ENCODE measurements at places on chromosomes 7 and 10.

- peak; percentile 71 for DNase-seq
These were observed 21.6 kb downstream of the RBM28 start for GRCh38 chr7:128322040-128322643.

- DNase-seq = no peak
These were observed 190.3 kb upstream of the AHR start for GRCh38 chr7:17108049-17108584.

DNA sequence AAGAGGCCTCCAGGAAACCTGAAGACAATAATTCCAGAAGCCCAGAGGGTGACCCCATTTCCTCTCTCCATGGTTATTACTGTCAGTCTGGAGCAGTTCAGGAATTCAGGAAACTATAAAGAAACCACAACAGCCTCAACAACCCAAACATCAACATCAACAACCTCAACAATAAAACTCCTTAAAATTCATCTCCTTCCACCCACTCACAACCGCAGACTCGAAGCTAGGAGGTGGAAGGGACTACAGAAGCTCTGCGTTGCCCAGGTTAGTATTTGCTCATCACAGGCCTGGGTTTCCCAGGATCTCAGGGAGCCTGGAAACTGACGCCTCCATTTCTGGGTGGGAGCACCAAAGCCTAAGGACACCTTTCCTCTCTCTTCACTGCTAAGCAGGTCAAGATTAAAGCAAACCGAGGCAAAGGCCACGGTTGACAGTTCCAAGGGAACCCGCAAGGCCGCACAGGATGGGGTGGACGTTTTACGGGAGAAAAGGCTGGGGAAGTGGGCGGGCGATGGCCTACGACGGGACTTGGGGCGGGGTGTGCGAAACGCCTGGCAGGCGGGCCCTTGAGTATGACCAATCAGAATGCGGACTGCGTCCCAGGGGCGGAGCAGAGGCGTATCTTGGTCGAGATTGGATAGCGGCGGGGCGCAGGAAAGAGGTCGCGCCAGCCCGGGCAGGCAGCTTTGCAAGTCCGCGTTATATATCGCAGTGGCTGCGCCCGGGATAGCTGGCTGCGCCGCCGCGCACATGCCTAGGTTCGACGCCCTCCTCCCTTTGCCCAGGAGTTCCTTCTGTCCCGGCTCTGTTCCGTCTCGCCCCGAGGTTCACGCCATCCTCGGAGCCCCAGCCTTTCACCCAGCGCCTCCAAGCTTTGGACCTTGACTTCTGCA lies at the start of gene ELOVL3:
Gene ELOVL3 (plus strand): TSS at position 654 of the 896 bp plus-strand sequence. CDS start 250 bp downstream, outside the sequence.
- peak; percentile 98 for DNase-seq

DNA sequence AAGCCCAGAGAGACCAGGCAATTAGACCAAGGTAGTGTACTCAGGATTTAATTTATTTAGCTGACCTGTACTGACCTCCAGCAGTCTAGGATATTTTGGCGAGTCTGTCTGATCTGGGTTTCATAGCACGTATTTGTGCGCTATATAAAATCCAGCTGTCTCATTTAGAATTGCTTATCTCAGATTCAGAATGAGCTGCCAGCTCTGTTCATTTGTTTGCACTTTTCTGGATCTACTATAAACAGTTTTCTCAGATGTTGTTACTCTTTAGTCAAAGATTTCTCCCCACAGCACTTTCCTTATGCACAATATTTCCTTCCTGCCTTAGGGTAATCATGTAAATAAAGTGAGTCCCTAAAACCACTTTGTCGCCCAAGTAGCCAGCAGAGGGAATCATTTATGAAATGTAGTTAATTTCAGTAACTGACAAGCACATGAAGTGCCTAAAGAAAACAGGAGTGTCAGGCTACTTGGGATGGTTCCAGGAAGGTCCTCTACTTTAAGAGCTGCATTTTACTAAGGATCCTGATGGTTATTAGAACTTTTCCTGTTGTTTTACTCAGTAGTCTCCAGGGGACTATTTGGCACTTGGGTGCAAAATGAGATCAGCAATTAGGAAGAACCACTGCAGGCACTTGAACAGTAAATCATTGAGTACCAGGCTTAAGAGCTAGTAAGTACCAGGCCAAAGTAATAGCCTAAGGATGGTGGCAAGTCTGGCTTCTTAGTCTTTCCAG lies 226.4 kb downstream of the TWIST1 start:
- DNase-seq = no peak

GRCh38 chr7:106883456-106884026 lies 18.5 kb downstream of the PIK3CG start:
- DNase-seq = no peak

DNA sequence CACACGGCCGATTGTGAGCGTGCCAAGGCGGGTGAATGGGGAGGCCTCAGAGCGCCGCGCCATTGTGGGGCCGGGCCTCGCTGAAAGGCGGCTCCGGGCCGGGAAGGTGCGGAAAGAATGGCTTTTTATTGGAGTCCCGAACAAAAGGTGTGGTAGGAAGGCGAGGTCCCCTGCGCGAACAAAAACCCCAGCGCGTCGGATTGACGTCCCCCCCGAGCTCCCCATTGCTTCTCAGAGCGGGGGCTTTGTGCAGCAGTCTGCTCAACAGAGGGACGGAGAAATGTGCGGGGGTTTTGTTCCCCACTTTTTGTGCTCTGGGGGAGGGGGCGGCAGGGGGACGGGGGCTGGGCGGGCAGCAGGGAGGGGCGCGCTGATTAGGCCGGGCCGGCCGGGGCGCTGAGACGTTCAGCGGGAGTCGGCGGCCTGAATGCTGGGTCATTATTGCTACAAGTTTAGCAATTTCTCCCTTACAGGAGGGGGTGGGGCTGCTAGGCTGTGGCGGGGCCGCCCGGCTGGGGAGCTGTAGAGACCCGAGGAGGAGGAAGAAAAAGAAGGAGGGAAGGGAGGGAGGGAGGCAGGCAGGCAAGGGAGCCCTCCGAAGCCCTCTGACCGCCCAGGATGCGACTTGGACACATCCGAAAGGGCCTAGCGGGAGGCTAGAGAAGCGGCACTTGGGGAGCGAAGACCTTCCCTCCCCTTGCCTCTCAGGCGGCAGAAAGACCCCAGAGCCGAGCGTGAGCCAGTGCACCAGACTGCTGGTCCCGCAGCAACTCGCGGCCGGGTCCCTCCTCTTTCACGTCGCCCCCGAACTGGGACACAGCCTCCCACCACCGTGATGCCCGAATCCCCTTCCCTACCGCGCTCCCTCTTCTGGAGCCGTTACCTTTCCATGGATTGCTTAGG lies 4.6 kb downstream of the NKX2-3 start:
- no peak for DNase-seq

DNA sequence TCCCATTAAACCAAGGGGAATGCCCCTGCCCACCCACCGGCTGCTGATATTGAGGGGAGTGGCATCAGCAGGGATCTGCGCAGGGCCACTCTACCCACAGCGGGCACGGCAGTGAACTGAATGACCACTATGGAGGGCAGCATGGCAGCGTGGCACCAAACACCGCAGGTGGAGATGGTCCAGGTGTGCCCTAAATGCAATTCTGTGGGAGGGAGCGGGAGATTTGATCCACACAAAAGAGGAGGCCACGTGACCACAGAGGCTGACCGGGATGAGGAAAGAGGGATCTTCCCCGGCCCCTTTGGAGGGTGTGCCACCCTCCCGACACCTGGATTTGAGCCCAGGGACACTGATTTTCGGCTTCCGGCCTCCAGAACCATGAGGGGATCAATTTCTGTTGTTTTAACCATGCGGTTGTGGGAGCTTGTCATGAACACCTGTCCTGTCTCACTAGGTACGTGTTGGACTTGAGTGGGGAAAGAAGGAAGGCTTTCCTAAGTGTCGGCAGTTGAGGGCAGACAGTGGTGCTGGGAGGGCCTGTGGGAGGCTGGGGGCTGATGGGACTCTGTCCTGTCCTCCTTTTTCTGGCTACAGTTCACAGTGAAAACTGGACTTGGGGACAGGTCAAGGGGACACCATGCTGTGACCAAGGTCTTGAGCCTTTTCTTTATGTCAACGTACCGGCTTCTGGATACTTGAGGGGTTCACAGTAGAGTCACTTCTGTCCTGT lies 66.1 kb downstream of the CFAP46 start:
- no peak for DNase-seq

- DNase-seq = no peak
These were observed 34.3 kb upstream of the SMC3 start for GRCh38 chr10:110533149-110533548.

GRCh38 chr7:148419856-148420832 lies 170.4 kb upstream of the C7orf33 start:
- no peak for DNase-seq

- DNase-seq = no peak
These were observed 938 bp upstream of the TCTN3 start for GRCh38 chr10:95694665-95695064.

- DNase-seq = no peak
These were observed 33.5 kb downstream of the PLCE1 start for GRCh38 chr10:94027197-94027596.

- DNase-seq = peak; percentile 80
These were observed 7.4 kb upstream of the MICALL2 start for GRCh38 chr7:1466524-1467271.

- no peak for DNase-seq
These were observed 1.3 kb upstream of the NMT2 start for GRCh38 chr10:15169555-15170401.

GRCh38 chr7:26195867-26196657 lies 4.5 kb downstream of the HNRNPA2B1 start:
- no peak for DNase-seq

GRCh38 chr7:90824386-90825307 lies 228.5 kb downstream of the CDK14 start:
- peak; percentile 21 for DNase-seq

DNA sequence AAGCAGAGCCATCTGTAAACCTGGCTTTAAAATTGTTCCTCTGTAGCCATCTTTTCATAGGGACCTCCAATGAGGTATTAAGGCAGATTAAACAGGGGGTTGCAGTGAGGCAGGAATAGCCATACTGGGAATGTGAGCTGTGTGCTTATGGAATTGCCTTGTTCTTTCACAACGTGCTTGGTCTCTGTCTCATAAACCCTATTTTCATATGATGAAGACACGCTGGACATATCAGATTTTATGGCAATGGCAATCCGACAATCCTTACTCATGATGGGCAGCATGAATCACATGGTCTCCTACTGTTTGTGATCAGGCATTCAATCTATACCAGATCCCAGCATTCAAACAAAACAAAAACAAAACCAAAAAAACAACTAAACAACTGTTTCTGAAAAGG lies 418.9 kb upstream of the NRP1 start:
- DNase-seq = no peak

DNA sequence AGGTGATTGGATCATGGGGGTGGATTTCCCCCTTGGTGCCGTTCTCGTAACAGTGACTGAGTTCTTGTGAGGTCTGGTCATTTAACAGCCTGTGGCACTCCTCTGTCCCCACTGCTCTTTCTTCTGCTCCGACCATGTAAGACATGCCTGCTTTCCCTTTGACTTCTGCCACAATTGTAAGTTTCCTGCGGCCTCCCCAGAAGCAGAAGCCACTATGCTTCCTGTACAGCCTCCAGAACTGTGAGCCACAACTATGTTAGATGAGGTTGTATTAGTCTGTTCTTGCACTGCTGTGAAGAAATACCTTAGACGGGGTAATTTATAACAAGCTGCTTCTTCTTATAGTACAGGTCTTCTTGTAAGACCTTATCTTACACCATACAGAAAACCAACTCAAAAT lies 241.7 kb upstream of the KLF14 start:
- no peak for DNase-seq

GRCh38 chr10:20962165-20962564 lies 65.1 kb upstream of the NEBL start:
- DNase-seq = no peak

GRCh38 chr10:35412900-35413491 lies 76.7 kb downstream of the CCNY start:
- DNase-seq = peak; percentile 82

GRCh38 chr10:125096371-125096770 lies 64.0 kb downstream of the CTBP2 start:
- DNase-seq = no peak

GRCh38 chr10:81109200-81109752 lies 571.6 kb downstream of the SH2D4B start:
- no peak for DNase-seq

DNA sequence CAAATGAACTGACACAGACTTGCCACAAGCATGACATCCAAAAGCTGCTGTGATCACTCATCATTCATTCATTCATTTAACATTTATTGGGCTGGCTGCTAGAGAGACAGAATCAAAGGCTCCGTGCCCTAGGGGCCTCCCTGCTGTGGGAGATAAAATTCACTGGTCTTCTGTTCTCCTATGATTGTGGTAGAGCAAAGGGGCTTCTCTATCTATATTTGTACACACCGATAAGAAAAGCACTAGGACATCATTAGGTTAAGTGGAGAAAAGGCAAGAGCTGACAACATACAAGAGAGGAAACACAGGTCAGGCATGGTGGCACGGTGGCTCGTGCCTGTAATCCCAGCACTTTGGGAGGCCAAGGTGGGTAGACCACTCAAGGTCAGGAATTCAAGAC lies 847.0 kb downstream of the TYW1 start:
- no peak for DNase-seq

GRCh38 chr7:129126314-129126713 lies 18.2 kb upstream of the TSPAN33 start:
- DNase-seq = no peak

DNA sequence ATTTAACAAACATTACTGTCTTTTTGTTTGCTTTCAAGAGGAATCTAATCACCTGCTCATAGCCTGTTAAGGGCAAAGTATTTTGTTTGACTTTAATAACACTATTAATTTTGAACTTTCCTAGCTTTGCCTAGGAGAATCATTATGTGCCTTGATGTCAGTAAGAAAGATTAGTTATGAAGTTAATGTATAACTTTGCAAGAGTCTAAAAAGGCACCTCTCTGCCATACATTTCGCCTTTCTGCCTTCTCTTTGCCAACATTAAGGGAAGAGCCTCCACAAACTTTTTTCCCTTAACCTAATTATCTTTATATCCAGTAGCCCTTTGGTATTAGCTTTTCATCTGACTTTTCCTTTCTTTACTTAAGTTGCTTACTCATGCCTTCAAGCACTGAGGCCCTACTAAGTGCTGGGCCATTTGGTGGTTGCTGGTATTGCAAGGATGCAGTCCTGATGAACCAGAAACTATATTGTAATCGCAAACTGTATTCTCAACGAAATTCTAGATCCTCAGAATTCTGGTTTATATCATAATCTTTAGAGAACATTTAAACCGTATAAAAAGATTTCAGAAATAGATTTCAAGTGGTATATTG lies 108.5 kb downstream of the SND1 start:
- DNase-seq = no peak

DNA sequence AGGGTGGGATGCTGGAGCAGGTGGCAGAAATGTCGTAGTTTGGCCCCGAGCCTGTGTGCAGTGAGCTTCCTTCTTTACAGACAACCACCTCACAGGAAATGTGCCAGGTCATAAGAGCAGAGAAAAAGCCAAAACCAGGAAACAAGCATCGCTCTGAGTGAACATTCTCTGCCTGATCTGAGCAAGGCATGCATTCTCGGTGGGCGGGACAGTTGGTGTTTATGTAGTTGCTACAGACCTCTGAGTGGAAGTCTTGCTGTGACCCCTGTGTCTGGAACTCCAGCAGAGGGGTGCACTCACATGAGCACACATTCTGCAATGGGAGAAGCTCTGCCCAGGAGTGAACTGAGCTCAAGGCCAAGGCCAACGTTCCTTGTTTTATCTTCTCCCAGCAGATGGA lies 230.1 kb downstream of the TCERG1L start:
- DNase-seq = no peak

Measured in GM03348 (cell line).